ENCODE measurements at places on chromosomes 13 and 19. TPM values are rescaled to one million over a fixed set of nuclear protein-coding genes. Genes with fewer than 3 reads are reported as not detected.

Gene SYNE4
- polyA plus RNA-seq = 14.0 TPM

Gene C2CD4C
- 1.5 TPM for polyA plus RNA-seq

DNA sequence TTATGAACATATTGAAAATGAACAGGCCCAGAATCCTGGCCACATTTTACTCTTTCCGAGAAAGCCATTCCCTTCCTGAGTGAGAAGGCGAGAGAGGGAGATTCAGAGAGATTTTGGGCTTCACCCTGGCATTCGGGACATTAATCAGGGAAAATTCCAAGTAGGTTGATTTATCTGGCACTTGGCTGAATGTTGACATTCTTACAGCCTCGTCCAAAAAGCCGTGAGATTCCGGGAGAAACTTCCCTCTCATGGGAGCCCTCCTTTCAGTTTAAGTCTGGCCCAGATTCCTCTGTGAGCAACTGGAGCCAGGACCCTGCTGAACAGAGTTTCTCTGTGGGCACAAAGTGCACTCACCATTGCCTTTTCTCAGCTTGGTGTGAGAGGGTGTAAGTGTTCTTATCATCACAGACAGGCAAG, 129.2 kb upstream of the PEG3 start:
- DNase-seq = no peak

Gene CLDN10
- polyA plus RNA-seq = 89.3 TPM

DNA sequence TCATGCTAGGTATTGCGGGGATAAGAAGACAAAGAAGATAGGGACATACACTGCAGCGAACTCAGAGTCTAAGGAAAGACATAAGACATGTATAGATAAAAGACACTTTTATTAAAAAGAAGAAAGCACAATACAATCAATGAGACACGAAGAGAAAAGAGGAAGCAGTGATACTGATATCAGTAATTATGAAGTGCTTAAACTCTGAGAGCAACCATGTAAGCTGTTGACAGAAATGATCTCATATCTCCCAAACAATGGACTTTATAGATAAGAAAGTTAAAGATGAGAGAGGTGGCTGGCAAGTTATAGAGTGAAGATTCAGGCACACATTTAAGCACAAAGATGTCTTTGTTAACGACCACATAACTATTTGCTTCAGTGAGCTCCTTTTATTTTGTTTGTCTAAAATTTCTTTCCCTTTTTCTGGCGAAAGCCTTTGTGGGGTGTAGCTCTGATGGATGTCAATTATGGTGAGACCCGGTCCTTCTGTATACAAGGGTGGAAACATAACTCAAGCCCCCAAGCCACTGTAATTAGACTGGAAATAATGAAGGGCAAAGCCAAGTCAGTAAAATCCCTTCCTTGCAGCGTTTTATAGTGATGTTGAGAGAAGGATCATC, 818.0 kb upstream of the SLC10A2 start:
- DNase-seq = no peak

Gene PRRG2
- polyA plus RNA-seq = 7.3 TPM

DNA sequence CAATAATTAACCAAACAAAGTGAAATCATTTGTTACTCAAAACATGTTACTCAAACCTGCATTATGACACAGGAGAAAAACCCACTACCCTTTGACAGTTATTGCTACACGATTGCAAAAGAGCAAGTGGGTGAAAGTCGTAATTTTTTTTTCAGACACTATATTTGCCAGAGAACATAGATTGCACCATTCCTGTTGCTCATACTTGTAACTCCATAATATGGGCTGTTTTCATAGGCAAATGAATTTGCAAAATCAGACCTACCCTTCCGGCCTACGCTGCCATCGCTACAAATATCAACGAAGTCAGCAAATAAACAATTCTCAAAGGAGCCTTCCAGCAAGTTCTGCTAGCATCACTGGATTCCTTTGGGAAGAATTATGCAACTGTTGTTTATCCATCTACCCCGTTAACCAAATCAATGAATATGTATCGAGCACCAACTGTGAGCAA, 396.5 kb downstream of the IRS2 start:
- DNase-seq = no peak

DNA sequence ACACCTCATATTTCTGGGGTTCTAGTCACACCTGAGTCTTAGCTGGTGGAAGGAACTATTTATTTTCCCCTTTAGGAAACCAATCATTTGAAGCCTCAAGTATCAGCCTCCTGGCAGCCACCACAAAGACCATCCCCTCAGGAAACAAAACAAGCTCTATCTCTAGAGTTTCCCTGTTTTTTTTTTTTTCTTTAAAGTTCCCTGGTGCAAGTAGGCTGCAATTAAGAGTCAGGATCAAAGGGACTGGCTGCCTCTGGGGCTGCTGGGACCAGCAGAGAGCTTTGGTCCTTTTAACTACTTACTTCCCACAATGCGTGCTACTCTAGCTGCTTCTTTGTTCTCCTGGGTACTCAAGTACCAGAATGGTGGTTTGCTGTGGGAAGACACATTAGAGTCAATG, 11.4 kb downstream of the MBNL2 start:
- DNase-seq = no peak

- DNase-seq = no peak
Observed at GRCh38 chr13:113405481-113406300, 41.8 kb upstream of the GRTP1 start.

GRCh38 chr13:74773248-74773647, 639.0 kb upstream of the KLF12 start:
- DNase-seq = no peak

Gene CPAMD8
- polyA plus RNA-seq = 43.5 TPM

DNA sequence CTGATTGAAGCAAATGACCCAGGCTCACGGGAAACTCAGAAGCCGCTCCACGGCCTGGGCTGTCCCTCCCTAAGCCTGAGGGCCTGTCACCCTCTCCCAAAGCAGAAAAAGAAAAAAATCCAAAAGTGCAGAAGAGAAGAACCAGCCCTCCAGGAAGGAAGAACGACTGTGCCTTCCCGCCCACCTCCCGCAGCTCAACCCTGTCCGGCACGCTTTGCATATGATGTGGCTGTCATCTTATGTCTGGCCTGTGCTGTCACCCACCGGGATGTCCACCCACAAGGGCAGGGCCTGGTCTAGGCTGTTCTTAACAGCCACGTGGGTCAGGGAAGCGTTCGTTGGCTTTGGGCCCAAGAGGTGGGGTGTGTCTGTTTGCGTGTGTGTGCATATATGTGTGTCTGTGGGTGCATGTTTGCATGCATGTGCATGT, 13.7 kb downstream of the ZBTB7A start:
- no peak for DNase-seq

Gene NKG7
- polyA plus RNA-seq = 1.3 TPM

- DNase-seq = no peak
Observed at GRCh38 chr13:84470528-84470927, 588.3 kb upstream of the SLITRK1 start.

Gene TJP3
- 7.5 TPM for polyA plus RNA-seq

DNA sequence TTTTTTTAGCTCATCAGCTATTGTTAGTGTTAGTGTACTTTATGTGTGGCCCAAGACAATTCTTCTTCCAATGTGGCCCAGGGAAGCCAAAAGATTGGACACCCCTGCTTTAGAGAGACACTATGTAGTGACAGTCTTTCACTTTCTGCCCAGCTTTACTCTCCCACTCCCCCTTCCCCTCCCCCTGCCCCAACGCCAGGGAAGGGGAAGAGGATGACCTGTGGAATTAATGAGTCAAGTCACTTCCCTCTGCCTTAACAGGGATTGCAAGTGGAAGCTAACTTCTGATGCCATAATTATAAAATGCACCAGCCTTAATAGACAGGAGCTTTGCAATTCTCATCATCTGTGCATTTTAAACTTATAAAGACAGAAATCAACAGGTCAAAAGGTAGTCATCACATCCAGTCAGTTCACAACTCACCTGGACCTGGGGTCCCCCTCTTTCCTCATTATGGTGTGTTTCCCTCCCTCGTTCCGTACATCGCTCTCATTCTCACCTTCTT, 1.6 kb downstream of the ZNF415 start:
- no peak for DNase-seq

Gene KLF1
- 0.17 TPM for polyA plus RNA-seq

GRCh38 chr19:56015756-56016155, 29.2 kb downstream of the NLRP5 start:
- DNase-seq = peak; percentile 34

GRCh38 chr19:7417671-7418324, 69.1 kb downstream of the ARHGEF18 start:
- DNase-seq = no peak

GRCh38 chr13:80814541-80814940, 473.6 kb upstream of the SPRY2 start:
- DNase-seq = no peak

Gene HSD17B14
- polyA plus RNA-seq = 27.4 TPM

DNA sequence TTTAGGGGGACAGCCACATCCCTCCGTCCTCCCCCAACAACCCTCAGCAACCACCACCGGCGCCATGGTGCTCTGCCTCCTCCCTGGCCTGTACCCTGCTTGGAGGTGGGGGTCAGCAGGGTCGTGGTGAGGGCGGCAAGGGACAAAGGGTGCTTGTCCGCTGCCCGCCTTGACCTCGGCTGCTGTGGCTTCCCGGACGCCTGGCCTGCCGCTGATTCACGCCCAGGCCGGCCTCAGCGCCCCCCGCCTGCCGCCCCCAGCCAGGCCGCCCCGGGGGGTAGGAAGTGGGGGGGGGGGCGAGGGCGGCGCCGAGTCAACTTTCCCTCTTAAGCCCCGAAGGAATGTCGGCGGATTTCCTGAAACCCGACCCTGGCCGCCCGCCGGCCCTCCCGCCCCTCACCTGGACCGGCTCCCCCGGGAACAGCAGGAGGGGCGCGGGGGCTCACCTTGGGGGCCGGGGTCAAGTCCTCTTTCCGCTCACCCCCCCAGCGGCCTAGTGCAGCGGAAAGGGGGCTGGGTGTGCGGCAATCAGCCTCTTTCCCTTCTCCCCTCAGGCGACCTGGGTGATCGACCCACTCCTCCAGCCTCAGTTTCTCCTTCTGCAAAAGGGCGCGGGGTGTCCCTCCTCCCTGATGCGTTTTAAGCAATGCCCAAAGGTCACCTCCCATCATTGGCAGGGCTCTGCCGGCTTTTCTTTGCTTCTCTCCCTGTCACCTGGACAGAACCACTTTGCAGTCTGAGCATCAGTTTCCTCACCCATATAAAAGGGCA, 1.9 kb upstream of the TMEM59L start:
- DNase-seq = no peak

Gene ZNF235
- polyA plus RNA-seq = 13.5 TPM

Gene FREM2
- 52.7 TPM for polyA plus RNA-seq

Gene GNA15
- 0.65 TPM for polyA plus RNA-seq

- peak; percentile 31 for DNase-seq
Observed at GRCh38 chr19:36573895-36574720, 1.0 kb upstream of the ZNF529 start.

Gene PLPPR3
- 9.4 TPM for polyA plus RNA-seq

Gene KCNN4
- 1.6 TPM for polyA plus RNA-seq

Gene RAP2A
- polyA plus RNA-seq = 43.9 TPM

DNA sequence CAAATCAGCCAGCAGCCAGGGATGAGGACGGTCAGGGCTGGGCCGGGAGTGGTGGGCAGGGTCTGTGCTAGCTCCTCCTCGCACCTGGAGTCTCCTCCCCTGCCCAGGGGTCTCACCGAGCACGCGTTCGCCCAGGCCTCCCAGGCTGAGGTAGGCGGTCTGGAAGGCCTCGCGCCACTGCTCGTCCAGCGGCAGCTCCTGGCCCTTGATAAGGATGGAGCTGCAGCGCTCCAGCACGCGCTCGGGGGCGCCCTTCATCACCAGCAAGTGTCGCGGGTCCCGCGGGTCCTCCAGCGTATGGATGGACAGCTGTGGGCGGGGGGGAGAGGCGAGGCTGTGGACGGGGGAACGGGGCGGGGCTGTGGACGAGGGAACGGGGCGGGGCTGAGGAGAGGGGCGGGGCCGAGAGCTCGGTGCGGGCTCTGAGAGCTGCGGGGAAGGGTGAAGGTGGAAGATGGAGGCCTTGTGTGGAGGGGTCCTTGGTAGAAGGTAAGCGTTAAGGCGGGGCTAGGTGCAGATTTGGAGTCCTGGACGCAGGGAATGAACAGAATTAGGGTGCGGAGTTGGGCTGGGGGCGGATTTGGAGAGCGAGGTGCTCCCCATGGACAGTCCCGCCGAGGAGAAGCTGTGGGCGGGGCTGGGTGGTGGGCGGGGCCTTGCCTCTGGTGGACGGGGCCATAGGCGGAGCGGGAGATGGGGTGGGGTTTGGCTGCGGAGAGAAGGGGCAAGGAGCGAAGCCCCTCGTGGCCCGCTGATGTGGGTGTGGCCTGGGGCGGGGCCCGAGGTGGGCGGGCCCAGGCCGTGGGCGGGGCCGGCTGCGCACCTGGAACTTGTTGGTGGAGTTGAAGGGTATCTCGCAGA, 5.7 kb downstream of the ATP4A start:
- DNase-seq = peak; percentile 67

Gene CACNA1A
- polyA plus RNA-seq = 2.9 TPM

Gene CYSLTR2
- 0.37 TPM for polyA plus RNA-seq

DNA sequence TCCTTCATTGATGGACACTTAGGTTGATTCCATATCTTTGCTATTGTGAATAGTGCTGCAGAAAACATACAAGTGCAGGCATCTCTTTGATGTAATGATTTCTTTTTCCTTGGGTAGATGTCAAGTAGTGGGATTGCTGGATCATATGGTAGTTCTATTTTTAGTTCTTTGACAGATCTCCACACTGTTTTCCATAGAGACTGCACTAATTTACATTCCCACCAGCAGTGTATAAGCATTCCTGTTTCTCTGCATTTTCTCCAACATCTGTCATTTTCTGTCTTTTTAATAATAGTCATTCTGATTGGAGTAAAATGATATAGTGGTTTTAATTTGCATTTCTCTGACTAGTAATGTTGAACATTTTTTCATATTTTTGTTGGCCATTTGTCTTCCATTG, 116.7 kb downstream of the LMO7 start:
- no peak for DNase-seq

Gene NBEA
- polyA plus RNA-seq = 19.8 TPM

Data from left kidney (tissue), 8 donors.